ENCODE measurements at places on chromosomes 7 and 10.

DNA sequence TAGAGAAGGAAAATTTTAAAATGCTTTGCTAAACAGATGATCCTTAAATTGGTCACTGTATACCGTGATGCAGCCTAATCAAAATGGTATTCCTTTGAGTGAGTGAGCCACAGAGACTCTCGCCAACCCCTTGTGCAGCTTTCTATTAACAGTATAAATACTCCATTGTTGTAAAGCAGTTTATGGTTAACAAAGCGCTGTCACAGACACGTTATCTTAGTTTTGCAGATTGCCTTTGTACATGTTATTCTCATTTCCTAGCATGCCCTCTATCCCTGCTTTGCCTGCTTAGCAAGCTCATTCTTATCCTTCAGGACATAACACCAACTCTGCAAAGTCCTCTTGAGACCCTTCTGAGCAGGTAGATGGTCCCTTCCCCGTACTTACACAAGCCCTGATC, 694.4 kb downstream of the AUTS2 start:
- no peak for DNase-seq

- no peak for DNase-seq
These were observed 449.4 kb downstream of the TCERG1L start for GRCh38 chr10:130862122-130862521.

DNA sequence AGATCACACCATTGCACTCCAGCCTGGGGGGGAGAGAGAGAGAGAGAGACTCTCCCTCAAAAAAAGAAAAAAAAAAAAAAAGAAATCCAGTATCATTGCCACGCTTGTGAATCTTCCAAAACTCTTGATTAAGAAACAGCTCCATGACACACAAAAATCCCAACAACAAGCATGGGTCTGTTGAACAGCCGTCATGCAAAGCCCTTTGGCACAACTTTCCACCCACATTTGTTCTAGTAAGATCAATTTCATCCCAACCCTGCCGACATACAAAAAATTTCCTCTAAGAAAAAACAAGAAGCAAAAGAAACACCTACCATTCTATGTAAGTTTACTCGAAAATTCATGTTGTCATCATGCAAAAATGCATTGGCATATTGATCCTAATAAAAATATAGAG, 62.8 kb downstream of the ARMH3 start:
- no peak for DNase-seq

GRCh38 chr7:39540320-39540719, 25.9 kb upstream of the YAE1 start:
- no peak for DNase-seq

GRCh38 chr10:6473901-6474370, 106.1 kb downstream of the PRKCQ start:
- DNase-seq: no peak

GRCh38 chr10:71765906-71766716, 7.2 kb downstream of the VSIR start:
- DNase-seq: no peak

- no peak for DNase-seq
These were observed 1461.4 kb downstream of the GATA3 start for GRCh38 chr10:9515922-9516321.

DNA sequence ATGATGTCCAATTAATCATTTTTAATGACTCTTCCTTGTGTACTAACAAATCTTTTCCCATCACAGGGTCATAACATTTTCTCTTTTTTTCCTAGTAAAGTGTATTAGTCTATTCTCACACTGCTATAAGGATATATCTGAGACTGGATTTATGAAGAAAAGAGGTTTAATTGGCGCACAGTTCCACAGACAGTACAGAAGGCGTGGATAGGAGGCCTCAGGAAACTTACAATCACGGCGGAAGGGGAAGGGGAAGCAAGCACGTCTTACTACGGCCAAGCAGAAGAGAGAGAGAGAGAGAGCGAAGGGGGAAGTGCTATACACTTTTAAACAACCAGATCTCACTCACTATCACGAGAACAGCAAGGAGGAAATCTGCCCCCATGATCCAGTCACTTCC, 359.4 kb upstream of the NFE2L3 start:
- DNase-seq: no peak

DNA sequence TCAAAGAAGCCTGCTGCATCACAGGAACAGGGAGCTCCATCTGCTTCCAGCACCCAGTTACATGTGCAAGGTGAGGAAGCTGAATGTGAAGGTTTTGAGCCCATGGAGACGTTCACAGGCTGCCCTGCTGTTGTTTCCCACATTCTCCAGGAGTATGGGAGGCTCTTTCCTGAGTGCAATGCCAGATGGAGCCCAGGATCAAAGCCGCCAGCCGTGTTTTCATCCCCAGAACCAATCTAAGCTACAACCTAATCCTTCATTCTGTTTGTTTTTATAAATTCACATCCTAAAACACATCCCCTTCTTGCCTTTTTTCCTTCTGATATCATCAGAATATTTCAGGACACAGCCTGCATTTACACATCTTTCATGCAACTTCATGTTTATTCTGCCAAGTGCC, 98.9 kb upstream of the PRR15 start:
- DNase-seq: no peak

DNA sequence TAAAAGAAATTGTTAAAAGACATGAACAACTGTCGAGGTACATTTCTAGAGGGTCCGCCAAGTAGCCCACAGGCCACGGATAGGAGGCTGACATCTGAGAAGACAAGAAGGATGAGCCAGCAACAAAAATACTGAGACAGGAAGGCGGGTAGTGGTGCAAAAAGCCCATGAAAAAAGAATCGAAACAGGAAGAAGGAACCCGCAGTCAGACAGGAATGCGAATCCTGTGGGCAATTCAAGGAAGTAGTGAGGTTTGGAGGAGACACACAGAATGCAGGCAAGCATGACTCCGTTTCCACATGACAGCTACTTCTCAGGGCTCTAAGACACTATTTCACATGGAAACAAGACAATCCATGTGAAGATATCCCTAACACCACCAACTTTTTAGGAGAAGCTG, 125.2 kb downstream of the DOCK4 start:
- no peak for DNase-seq

DNA sequence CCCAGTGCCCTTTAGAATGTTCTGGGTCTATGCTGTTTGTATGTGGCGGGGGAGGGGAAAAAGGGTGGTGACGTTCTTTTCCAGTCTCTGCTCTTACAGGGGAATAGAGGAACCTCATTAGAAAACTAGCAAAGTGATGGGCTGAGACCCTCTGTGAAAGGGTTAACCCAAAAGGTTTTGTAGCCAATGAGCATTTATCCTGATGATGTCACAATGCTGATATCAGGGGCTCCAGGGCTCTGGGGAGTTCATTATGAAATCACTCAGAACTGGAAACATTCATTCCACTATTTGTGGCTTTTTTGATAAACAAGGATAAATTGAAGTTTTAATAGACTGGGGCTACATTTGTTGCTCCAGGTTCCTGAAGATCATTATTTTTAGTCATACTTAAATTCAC, 71.7 kb downstream of the ARID5B start:
- DNase-seq: no peak

DNA sequence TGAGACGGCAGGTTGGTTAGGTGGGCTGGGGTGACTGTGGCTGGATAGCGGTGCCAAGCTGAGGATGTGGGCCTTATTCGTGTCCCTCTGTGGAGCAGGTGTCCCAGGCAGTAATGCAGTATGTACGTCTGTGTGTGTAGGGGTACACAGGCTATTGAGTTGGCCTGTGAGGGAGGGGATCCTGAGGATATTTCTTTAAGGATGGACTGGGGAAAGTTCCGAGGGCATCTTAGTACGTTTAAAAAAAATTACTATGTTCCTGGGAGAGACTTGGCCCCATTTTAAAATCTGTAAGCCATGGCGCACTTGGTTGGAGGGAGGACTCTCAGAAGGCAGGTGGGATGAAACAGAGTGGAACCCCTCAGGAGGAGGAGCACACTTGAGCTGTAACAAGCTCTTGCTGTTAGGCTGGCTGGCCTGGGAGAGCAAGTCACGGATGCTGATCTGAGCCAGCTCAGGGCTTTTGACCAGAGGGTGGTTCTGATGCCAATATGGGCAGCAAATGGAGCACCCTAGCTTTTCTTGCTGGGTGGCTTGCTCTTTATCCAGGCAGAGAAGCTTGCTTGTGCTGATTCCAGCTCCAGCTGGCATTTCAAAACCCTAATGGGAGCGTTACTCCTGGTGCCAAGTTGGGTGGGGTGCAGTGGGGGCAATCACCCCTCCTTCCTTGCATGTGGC, 765 bp downstream of the WBP1L start:
- no peak for DNase-seq

- no peak for DNase-seq
These were observed 21.0 kb downstream of the BLNK start for GRCh38 chr10:96250349-96250748.

DNA sequence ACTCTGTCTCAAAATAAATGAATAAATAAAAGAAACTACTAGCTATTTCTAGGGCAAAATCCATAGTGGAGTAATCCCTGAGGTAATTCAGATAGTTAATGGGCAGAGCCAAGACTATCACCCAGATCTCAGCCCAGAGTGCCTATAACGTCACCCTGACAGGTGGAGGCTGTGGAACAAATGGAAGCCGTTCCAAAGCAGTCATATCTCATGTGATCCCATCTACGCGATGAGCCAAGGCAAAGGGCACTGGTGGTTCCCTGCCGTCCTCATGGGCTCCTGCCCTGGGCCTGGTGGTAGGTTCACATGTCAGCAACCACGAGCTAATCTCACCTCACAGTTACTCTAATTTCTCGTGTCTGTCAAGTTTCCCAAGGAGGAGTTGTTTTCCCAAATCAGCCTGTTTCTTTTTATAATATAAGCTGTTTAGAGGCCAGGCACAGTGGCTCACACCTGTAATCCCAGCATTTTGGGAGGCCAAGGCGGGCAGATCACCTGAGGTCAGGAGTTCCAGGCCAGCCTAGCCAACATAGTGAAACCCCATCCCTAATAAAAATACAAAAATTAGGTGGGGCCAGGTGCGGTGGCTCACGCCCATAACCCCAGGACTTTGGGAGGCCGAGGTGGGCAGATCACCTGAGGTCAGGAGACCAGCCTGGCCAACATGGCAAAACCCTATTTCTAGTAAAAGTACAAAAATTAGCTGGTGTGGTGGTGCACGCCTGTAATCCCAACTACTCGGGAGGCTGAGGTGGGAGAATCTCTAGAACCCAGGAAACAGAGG, 22.5 kb upstream of the ASCC1 start:
- no peak for DNase-seq

DNA sequence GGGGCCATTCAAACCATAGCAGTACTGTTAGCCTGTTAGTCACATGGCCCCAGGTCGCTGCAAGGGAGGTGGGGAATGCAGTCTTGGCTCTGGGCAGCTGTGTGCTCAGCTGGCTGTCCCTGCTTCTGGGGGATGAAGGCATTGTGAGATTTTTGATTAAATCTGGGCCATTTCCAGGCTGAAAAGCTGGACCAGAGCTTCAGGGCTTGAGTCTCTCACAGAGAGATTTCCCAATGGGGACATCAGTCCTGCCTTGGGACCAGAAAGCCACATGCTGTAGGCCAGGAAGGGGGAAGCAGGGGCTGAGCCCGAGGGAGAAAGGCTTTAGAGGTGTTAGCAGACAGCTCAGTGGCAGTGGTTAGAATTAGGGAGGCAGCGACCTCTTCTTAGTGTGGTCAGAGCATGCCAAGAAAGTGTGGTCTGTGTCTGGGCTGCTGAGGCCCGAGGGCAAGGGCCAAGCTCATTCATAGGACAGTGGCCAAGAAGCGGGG, 33.6 kb downstream of the PALD1 start:
- DNase-seq: no peak
